Cardiac muscle cell (in vitro differentiated cells and primary cell): ENCODE measurements at places on chromosomes 7 and 10. TPM values are rescaled to one million over a fixed set of nuclear protein-coding genes. Genes with fewer than 3 reads are reported as not detected.

Gene LIPJ
- 0.11 TPM in 1 of 2 replicates, not detected in the other for total RNA-seq

DNA sequence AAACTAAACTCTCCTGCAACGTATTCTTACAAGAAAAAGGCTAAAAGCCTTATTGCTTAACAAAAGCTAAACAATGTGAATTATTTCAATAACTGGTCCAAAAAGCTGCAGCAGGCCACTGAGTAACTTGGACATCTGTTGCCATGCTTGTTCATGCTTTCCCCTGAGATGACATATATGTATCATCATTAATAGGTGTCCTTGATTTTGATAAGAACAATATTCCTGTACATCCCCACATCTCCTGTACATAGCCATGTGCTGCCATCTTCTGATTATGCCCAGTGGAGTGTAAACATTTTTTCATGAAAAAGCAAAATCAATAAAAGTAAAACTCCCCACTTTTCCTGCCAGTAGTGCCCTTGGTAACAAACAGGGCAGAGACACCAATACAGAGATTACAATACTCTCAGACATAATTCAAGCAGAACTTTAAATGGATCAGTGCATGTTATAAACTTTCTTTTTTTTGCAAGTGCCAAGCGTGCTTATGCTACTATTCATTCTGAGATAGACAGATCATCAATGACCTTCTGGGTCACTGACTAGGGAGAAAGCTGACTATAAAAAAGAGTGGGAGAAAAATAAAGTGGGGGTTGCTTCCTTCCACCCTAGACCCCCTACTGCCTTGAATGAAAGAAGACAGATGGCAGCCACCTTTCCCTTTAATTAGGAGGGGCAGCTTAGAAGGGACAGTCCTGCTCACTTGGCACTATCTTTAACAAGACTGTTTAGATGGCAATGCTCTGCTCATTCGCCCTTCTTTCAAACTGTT is 205.5 kb upstream of the KLF14 start:
- H3K36me3 ChIP-seq, result no peaks in the 10 kb centered on the region
- no peaks in the 10 kb centered on the region for H3K27me3 ChIP-seq
- no peak for DNase-seq
- no peak overlapping the region for H3K27ac ChIP-seq
- no peak overlapping the region for H3K4me3 ChIP-seq

DNA sequence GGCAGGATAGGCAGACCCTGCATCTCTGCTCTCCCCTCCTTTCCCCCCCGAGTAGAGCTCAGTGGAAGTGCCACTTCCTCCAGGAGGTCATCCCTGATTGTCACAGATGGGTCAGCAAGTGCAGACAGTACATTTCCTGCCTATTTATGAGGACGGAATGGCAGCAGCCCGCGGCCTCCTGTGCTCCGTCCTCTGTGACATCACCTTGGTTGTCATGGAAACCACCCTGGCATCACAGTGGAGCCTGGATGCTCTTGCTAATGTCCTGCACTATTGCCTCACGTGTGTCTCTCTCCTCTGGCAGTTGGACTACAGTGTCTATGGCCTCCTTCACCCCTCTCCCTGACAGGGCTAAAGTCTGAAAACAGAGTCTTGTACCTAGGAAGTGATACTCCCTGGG is 148.6 kb downstream of the SH3PXD2A start:
- H3K4me1 ChIP-seq, result no peaks in the 10 kb centered on the region
- no peaks in the 10 kb centered on the region for H3K36me3 ChIP-seq
- H3K4me3 ChIP-seq, result no peak overlapping the region
- no peak overlapping the region for H3K27ac ChIP-seq

- H3K27ac ChIP-seq, result no peak overlapping the region
- no peak overlapping the region for H3K4me3 ChIP-seq
- no peaks in the 10 kb centered on the region for H3K27me3 ChIP-seq
- no peaks in the 10 kb centered on the region for H3K36me3 ChIP-seq
- no peaks in the 10 kb centered on the region for H3K4me1 ChIP-seq
Observed at GRCh38 chr7:154581251-154581890, 421.6 kb downstream of the PAXIP1 start.

GRCh38 chr7:114922026-114922651 is at the start of gene MDFIC:
Gene MDFIC (plus strand): TSS chr7:114922094. CDS start chr7:114923034, 940 bp downstream.
- peaks cover 9% of the 10 kb centered on the region for H3K4me1 ChIP-seq
- no peaks in the 10 kb centered on the region for H3K27me3 ChIP-seq

GRCh38 chr7:78529392-78529791 is 730.8 kb downstream of the PHTF2 start:
- peaks cover 3% of the 10 kb centered on the region for H3K4me1 ChIP-seq
- no peaks in the 10 kb centered on the region for H3K27me3 ChIP-seq
- no peaks in the 10 kb centered on the region for H3K36me3 ChIP-seq
- no peak for DNase-seq
- H3K27ac ChIP-seq, result no peak overlapping the region
- H3K4me3 ChIP-seq, result no peak overlapping the region

DNA sequence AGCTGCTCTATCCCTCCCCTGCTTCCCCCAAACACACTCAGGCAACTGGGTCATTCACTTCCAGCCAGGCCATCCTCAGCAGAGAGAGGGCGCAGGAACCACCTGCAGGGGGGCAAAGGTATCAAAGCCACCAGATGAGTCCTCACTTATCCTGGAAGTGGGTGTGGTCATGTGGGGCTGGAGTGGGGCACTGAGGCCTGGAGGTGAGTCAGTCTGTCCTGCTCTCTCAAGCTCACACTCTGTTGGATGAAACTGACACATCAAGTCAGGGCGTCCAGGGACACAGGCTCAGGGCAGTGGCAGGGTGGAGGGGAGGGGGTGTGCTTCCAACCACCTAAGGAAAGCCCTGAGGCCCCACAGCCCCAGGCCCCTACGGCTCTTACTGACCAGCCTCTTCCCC is 8.0 kb upstream of the ELFN1 start:
- H3K4me1 ChIP-seq, result peaks cover 7% of the 10 kb centered on the region
- H3K36me3 ChIP-seq, result no peaks in the 10 kb centered on the region
- H3K4me3 ChIP-seq, result no peak overlapping the region
- no peak for DNase-seq
- H3K27ac ChIP-seq, result no peak overlapping the region
- peaks cover 23% of the 10 kb centered on the region for H3K27me3 ChIP-seq

- H3K4me3 ChIP-seq, result no peak overlapping the region
- no peak overlapping the region for H3K27ac ChIP-seq
- peaks cover 7% of the 10 kb centered on the region for H3K4me1 ChIP-seq
Observed at GRCh38 chr10:100788002-100788903, 42.9 kb downstream of the PAX2 start.

GRCh38 chr7:75756991-75757676 is 14.9 kb downstream of the CCL26 start:
- no peak overlapping the region for H3K4me3 ChIP-seq
- no peaks in the 10 kb centered on the region for H3K27me3 ChIP-seq
- H3K4me1 ChIP-seq, result peaks cover 3% of the 10 kb centered on the region
- H3K36me3 ChIP-seq, result no peaks in the 10 kb centered on the region
- DNase-seq, result peak; percentile 49
- H3K27ac ChIP-seq, result no peak overlapping the region

GRCh38 chr10:852386-852785 is 79.1 kb downstream of the LARP4B start:
- no peak for DNase-seq
- H3K27me3 ChIP-seq, result no peaks in the 10 kb centered on the region
- H3K4me1 ChIP-seq, result peaks cover 9% of the 10 kb centered on the region
- no peak overlapping the region for H3K27ac ChIP-seq
- no peak overlapping the region for H3K4me3 ChIP-seq

DNA sequence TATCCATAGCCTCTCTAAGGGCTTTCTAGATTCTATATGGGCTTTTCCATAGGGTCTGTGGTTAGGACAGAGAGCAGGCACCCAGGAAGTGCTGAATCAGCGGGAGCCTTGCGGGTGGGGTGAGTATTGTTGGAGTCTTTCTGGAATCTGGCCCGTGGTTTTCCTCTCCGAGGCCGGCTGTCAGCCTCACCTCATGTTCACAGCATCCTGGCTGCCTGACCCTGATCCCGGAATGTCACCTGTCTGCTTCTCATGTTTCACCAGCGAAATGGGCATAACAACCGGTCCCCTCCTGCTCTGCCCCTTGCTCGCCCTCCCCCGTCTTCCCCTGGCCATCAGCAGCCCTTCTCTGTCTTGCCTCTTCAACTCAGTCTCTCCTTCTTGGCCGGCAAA is 36.5 kb downstream of the DDIT4 start:
- peak; percentile 51 for DNase-seq
- no peak overlapping the region for H3K4me3 ChIP-seq
- H3K4me1 ChIP-seq, result peaks cover 7% of the 10 kb centered on the region
- H3K27ac ChIP-seq, result no peak overlapping the region
- no peaks in the 10 kb centered on the region for H3K36me3 ChIP-seq
